Stimulated activated CD4-positive, alpha-beta T cell treated with anti-CD3 and anti-CD28 coated beads, Interleukin-4, amount 100 ng/mL, for 1 hour (primary cell): ENCODE measurements at places on chromosomes 2 and 18.
A peak's percentile ranks its signal among the peaks of the same experiment; 100 is the strongest.

DNA sequence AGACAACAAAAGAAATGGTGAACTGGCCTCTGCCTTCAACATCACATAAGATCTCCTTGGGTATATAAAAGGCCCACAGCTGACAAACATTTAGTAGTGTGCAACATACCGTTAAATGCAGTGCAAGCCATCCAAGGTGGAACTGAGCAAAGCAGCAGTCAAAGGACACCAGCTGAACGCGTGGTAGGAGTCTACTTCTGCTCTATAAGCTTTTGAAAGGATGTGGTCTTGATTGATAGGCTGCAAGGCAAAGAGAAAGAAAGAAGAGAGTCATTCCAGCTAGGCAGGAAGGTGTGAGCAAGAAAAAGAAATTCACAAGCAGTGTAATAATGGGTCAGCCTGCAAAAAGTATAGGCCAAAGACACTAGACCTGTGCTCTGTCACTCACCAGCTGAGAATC is 356.3 kb downstream of the SATB2 start:
- DNase-seq, result no peak

DNA sequence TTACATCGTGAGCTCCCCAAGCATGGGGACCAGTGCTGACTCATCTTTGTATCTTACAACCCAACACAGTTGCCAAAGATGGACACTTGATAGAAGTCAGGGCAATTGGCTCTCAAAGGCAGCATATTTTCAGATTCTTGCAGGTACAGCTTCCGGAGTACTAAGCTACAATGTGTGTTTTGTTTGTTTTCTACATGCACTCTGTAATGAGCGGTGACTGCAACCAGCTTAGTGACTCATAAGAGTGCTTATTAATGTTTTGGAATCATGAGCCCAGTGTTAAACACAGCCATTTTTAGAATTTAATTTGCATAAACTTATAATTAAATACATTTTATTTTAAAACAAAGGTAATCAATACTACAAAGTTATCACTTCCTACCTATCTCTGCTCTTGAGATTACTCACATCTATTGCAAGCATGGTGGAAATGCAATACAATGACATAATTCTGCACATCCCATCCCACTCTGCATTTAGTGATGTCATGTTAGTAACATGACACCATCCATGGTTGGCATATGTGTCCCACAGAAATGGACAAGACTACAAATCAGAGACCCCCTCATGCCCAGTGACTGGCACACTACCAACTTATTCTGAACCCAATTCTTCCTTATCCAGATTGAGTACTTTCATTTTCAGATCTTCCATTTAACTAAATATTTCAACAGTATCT is 399.8 kb upstream of the ST6GAL2 start:
- no peak for DNase-seq

DNA sequence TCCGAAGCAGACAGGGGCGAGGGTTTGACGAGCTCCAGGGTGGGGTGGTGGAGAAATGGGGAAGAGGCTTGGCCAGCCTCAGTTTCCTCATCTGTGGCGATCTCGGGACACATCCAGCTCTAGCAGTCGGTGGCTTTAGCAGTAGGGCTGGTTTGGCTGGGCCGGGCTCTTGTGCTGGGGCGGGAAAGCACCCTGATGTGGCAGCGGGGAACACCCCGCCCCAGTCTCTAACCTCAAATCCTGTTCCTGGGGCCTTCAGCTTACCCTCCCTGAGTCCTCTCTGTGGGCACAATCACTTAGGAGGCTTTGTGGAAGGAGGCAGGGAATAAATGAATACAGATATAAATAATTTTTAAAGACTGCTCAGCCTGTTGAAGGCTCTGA is 26.5 kb upstream of the MCFD2 start:
- peak; percentile 73 for DNase-seq

DNA sequence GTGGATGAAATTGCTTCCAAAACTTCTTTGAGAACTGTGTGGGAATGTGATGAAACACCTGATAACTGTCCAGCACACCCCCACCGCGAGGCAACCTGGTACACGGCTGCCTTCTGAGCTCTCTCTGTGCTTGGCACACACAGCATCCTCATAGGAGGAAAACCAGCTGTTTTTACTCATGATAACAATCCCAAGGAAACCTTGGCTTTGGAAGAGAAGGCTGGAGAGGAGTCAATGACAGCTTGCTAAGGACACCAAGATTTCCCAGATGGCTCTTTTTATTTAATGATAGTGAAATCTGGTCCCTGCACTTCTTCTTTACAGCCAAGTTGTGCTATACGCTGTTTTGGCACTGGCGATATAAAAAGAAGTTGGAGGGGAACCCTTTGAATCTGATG is 232.5 kb upstream of the FN1 start:
- DNase-seq, result no peak

DNA sequence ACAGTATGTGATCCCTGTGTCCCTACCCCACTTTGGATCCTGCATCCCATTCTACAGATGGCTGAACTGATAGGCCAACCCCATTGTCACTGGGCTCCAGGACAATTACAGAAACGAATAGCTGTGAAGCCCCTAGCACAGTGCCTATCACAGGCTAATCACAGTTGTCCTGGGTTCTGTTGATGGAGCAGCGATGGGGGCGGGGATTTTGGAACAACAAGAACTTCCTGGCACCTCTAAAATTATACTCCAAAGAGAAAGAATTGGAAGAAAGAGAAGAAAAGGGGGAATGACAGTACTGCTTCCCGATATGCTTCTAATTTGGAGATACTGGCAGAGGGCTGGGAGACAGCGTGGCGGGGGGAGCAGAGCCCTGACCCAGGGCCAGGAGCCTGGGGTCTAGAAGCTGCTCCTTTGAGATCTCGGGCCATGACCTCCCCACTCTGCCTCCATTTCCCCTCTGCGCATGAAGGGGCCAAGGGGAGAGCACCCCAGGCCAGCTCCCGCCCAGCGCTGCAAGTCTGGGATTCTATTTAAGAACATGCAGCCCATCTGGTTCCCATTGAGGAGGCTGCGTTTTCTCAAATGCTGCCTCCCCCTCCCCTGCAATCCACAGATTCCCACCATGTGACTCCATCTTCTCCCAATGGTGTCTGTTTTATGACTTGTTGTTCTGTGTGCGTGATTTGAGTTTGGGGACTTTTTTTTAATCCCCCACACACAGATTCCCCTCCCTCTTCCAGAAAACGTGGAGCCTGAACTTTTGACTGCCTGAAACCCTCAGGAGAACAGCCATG is 202.7 kb downstream of the CYP26B1 start:
- DNase-seq, result no peak
